Activated T-helper 17 cell treated with anti-CD3 and anti-CD28 coated beads, Interleukin-2, amount 50 U/mL, for 72 hours (primary cell): ENCODE measurements at places on chromosomes 2 and 18.

GRCh38 chr2:190766174-190766572, 114.4 kb upstream of the GLS start:
- H3K27ac ChIP-seq, result no peak overlapping the region
- no peak overlapping the region for H3K4me3 ChIP-seq
- H3K27me3 ChIP-seq, result no peaks in the 10 kb centered on the region
- no peaks in the 10 kb centered on the region for H3K36me3 ChIP-seq
- peaks cover 8% of the 10 kb centered on the region for H3K4me1 ChIP-seq

- no peaks in the 10 kb centered on the region for H3K4me1 ChIP-seq
- no peaks in the 10 kb centered on the region for H3K36me3 ChIP-seq
- no peak overlapping the region for H3K27ac ChIP-seq
- peaks cover 8% of the 10 kb centered on the region for H3K27me3 ChIP-seq
- H3K4me3 ChIP-seq, result no peak overlapping the region
- ATAC-seq, result no peak
Measured at GRCh38 chr18:56541340-56541739, 97.1 kb downstream of the TXNL1 start.

DNA sequence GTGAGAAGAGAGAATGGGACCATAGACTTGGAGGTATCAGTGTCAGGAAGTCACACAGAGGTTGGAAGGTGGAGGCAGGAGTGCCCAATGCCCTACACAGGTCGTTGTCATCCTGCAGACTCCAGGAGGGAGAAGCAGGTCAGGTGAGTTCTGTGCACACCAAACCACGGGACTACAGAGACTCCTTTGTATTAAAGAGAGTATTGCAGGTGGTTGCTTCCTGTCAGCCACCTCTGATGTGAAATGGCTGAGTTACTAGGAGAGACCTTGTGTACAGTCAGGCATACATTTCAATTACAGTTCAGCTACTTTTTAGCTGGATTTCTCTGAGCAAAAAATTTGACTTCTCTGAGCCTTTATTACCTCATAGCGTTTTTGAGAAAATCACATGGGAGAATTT, 51.6 kb downstream of the SPP2 start:
- H3K4me1 ChIP-seq, result peaks cover 18% of the 10 kb centered on the region
- no peak overlapping the region for H3K4me3 ChIP-seq
- no peak overlapping the region for H3K27ac ChIP-seq
- no peaks in the 10 kb centered on the region for H3K36me3 ChIP-seq
- no peaks in the 10 kb centered on the region for H3K27me3 ChIP-seq

GRCh38 chr2:242063850-242064249, 194.3 kb downstream of the RTP5 start:
- H3K36me3 ChIP-seq, result no peaks in the 10 kb centered on the region
- no peak overlapping the region for H3K27ac ChIP-seq
- peaks cover 4% of the 10 kb centered on the region for H3K4me1 ChIP-seq
- no peak overlapping the region for H3K4me3 ChIP-seq

- peak overlapping the region; percentile 95 for H3K27ac ChIP-seq
- H3K36me3 ChIP-seq, result peaks cover 39% of the 10 kb centered on the region
- ATAC-seq, result peak; percentile 50
- H3K4me3 ChIP-seq, result peak overlapping the region; percentile 95
- no peaks in the 10 kb centered on the region for H3K27me3 ChIP-seq
- H3K4me1 ChIP-seq, result peaks cover 12% of the 10 kb centered on the region
Measured at GRCh38 chr18:5238371-5238976, 41.4 kb upstream of the AKAIN1 start.

- no peaks in the 10 kb centered on the region for H3K4me1 ChIP-seq
- no peak overlapping the region for H3K4me3 ChIP-seq
- H3K36me3 ChIP-seq, result no peaks in the 10 kb centered on the region
- peaks cover 9% of the 10 kb centered on the region for H3K27me3 ChIP-seq
- ATAC-seq, result no peak
Measured at GRCh38 chr18:59646228-59646962, 50.8 kb downstream of the CCBE1 start.

DNA sequence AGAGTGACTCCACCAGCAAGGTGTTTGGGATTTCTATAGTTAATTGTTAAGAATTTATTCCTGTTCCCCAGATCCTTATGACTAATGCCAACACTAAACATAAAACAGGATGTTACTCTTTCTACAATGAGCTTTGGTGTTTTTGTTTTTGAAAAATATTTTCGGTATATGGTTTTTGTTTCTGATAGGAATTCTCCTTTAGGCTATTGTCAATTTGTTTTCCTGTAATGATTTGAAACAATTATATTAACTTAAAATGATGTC, 182.6 kb downstream of the AGAP1 start:
- peaks cover 5% of the 10 kb centered on the region for H3K4me1 ChIP-seq
- no peak for ATAC-seq
- no peak overlapping the region for H3K27ac ChIP-seq
- H3K27me3 ChIP-seq, result peaks cover 18% of the 10 kb centered on the region
- no peak overlapping the region for H3K4me3 ChIP-seq

- H3K27ac ChIP-seq, result no peak overlapping the region
- H3K4me1 ChIP-seq, result no peaks in the 10 kb centered on the region
- no peaks in the 10 kb centered on the region for H3K36me3 ChIP-seq
- ATAC-seq, result no peak
- no peak overlapping the region for H3K4me3 ChIP-seq
Measured at GRCh38 chr2:65500310-65501040, 68.1 kb upstream of the SPRED2 start.

DNA sequence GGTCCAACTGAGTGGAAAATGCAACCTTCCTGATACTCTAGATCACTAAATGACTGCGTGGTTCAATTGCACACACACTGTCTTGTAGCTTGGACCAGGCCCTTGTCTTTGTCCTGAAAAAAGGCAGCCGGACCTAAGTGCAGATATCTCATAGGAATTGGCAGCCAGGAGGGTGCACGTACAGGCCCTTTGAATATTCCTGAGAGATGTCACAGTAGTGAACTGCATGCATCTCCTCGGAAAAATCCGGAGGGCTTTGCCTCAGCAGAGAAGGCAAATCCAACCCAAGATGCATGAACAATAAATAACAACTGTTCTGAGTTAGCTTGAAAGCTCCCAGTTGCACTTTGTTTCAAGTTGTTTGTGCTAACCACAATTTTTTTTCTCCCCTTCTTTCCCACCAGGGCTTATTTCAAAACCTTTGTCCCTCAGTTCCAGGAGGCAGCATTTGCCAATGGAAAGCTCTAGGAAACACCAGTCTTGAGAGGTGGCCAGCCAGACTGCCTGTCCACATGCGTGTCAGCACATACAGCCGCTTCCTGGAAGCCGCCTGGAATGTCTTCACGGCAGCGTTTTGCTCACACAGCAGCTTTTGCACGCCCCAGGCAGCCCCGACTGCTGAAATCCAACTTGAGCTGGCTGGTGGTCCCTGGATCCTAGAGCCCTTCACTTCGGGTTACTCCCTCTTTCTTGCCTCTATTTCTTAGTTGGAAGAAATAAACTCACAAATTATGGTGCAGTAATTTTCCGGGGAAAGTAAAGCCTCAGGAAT, 54.4 kb upstream of the FOSL2 start:
- H3K27me3 ChIP-seq, result no peaks in the 10 kb centered on the region
- peak overlapping the region; percentile 25 for H3K27ac ChIP-seq
- peaks cover 13% of the 10 kb centered on the region for H3K4me1 ChIP-seq
- H3K36me3 ChIP-seq, result peaks cover 6% of the 10 kb centered on the region
- ATAC-seq, result no peak
